ENCODE measurements at places on chromosomes 3 and 15. TPM values are rescaled to one million over a fixed set of nuclear protein-coding genes. Genes with fewer than 3 reads are reported as not detected.
A peak's percentile ranks its signal among the peaks of the same experiment; 100 is the strongest.

DNA sequence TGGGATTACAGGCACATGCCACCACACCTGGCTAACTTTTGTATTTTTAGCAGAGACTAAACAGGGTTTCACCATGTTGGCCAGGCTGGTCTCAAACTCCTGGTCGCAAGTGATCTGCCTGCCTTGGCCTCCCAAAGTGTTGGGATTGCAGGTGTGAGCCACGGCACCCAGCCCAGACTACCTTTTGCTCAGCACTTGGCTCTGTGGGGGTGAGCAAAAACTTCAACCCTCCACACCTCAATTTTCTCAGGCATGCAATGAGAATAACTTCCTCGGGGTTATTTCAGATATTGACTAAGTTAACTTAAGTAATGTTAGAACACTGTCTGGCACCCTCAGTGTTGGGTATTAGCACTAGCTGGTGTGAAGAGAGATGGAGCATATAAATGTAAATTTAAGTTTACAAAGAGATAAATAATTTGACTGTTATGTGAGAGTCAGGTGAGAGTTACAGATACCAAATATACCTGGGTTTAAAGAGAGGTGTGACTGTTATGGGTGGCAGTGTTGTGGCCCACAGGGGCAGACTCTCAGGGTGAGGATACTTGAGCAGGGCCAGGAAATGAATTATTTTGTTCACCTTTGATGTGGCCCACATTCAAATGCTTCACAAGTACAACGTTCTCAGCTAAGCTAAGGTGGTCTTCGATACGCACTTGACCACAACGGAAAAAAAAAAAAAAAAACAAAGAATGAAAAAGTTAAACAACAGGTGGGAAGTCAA lies 29.0 kb downstream of the CPOX start:
- H3K4me1 ChIP-seq: no peaks in the 10 kb centered on the region
- DNase-seq: no peak
- H3K4me3 ChIP-seq: no peak overlapping the region
- H3K36me3 ChIP-seq: no peaks in the 10 kb centered on the region
- peak overlapping the region; percentile 30 for H3K27ac ChIP-seq

The SCN11A gene
- total RNA-seq: 0.40 TPM

DNA sequence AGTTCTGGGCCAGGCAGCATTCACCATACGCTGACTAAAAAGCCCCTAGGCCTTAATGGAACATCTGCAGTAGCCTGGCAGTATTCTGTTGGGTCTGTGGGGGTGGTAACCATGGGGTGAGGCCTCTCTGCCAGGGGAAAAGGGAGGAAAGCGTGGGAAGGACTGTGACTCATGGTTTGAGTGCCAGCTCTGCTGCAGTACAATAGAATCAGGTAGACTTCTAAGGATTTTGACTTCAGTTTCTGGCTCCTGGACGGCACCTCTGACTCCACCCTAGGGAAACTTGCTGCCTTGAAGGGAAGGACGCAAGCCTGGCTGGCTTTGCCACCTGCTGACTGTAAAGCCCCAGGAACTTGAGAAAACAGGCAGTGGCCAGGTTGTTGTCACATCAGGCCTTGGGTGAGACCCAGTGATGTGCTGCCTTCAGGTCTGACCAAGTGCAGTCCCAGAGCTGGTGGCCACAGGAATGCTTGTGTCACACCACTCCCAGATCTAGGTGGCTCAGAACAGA lies 148.6 kb downstream of the SUCNR1 start:
- H3K4me1 ChIP-seq: peaks cover 8% of the 10 kb centered on the region
- DNase-seq: no peak
- H3K36me3 ChIP-seq: no peaks in the 10 kb centered on the region
- H3K4me3 ChIP-seq: no peak overlapping the region

The CAMKV gene
- total RNA-seq: not detected

DNA sequence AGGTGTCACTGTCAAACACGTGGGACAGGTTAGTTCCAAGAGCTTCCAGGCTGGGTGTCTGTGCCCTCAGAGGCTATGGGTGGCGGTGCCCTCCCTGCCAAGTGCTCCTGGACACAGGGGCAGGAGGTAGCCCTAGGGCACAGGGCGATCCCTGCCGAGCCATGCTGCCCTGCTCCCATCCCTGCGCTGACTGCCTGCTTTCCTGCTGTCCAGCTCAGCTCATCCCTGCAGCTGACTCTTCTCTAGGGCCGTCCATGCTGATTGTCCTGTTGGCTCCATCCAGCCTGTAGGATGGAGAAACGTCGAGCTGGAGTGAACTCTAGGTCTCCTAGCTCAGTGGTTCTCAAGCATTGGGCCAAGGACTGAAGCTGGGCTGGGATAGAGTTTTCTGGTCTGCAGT lies 3.7 kb downstream of the PDIA5 start:
- H3K27me3 ChIP-seq: no peaks in the 10 kb centered on the region
- H3K4me1 ChIP-seq: peaks cover 24% of the 10 kb centered on the region
- peak overlapping the region; percentile 36 for H3K27ac ChIP-seq
- no peaks in the 10 kb centered on the region for H3K36me3 ChIP-seq

The CPEB1 gene
- total RNA-seq: 3.7 TPM

The LYSMD4 gene
- 19.2 TPM for total RNA-seq

GRCh38 chr3:157133434-157134320 lies 26.3 kb downstream of the CCNL1 start:
- H3K4me1 ChIP-seq: peaks cover 57% of the 10 kb centered on the region
- no peaks in the 10 kb centered on the region for H3K27me3 ChIP-seq
- no peak for DNase-seq

The CFAP92 gene
- not detected for total RNA-seq

DNA sequence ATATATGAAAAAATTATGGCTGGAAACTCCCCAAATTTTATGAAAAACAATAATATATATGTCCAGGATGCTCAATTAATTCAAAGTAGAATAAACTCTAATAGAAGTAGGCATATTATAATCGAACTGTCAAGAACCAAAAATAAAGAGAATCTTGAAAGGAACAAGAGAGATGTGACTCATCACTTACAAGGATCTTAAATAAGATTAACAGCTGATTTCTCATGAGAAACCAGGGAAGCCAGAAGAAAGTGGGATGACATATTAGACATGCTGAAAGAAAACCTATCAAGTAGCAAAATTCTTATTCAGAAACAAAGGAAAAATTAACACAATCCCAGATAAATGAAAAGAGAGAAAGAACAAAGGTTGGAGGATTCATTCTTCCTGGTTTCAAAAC lies 66.8 kb downstream of the FAIM start:
- no peak overlapping the region for H3K4me3 ChIP-seq
- H3K27me3 ChIP-seq: no peaks in the 10 kb centered on the region
- DNase-seq: no peak
- H3K27ac ChIP-seq: no peak overlapping the region

The SERINC4 gene
- not detected for total RNA-seq

The TGM4 gene
- total RNA-seq: not detected

DNA sequence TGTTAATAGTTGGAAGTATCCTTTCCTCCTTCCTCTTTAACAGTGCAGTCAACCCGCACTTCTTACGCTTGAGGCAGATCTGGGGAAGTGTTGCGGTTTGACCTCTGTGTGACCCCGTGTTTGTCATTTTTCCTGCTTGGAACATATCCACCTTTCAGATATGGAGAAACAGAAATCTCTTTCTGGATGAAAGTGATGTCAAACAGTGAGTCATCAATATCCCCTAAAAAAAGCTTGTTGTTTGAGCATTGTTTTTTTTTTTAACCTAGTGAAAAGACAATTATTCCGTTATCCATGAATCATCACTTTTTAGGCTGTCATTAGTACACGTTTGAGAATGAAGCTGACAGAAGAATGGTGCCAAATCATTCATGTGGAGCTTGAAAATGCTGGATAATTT lies 293.7 kb downstream of the ARPP21 start:
- H3K4me3 ChIP-seq: no peak overlapping the region
- DNase-seq: no peak
- no peaks in the 10 kb centered on the region for H3K36me3 ChIP-seq
- H3K27ac ChIP-seq: no peak overlapping the region
- H3K27me3 ChIP-seq: no peaks in the 10 kb centered on the region

DNA sequence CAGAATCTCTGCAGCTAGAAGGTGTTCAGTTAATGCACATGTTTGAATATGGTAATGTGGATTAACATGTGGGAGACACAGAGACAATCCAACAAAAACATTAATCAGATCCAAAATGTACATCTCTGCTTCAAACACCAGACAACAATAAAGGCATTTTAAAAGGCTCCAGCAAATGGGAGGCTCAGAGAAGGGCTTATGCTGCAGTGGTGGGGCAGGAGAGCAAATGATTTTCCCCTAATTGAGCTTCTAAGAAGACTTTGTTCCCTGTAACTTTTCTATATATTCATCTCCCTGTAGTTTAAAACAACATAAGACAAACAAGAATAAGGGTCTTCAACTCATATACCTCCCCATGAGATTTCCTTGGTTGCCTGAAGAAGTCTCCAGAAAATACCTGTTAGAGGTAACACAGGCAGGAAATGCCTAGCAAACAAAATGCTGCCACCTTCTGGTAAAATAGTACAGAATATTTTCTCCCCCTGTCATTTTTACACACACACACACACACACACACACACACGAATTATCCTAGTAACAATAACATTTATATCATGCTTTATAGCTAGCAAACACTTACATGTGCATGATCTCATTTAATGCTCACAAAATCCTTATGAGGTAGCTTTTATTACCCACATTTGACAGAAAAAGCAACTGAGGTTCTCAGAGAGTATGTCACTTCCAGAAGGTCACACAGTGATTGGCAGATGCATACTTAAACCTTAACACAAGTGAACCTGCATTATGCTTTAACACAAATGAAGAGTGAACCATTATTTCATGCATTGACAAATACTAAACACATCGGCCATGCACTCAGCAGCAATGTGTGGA lies 123.4 kb upstream of the MB21D2 start:
- no peaks in the 10 kb centered on the region for H3K36me3 ChIP-seq
- DNase-seq: no peak
- H3K4me1 ChIP-seq: no peaks in the 10 kb centered on the region

GRCh38 chr3:64158334-64158733 lies 66.9 kb downstream of the PRICKLE2 start:
- peak; percentile 28 for DNase-seq
- H3K4me3 ChIP-seq: no peak overlapping the region
- no peaks in the 10 kb centered on the region for H3K36me3 ChIP-seq
- H3K27ac ChIP-seq: peak overlapping the region; percentile 55

DNA sequence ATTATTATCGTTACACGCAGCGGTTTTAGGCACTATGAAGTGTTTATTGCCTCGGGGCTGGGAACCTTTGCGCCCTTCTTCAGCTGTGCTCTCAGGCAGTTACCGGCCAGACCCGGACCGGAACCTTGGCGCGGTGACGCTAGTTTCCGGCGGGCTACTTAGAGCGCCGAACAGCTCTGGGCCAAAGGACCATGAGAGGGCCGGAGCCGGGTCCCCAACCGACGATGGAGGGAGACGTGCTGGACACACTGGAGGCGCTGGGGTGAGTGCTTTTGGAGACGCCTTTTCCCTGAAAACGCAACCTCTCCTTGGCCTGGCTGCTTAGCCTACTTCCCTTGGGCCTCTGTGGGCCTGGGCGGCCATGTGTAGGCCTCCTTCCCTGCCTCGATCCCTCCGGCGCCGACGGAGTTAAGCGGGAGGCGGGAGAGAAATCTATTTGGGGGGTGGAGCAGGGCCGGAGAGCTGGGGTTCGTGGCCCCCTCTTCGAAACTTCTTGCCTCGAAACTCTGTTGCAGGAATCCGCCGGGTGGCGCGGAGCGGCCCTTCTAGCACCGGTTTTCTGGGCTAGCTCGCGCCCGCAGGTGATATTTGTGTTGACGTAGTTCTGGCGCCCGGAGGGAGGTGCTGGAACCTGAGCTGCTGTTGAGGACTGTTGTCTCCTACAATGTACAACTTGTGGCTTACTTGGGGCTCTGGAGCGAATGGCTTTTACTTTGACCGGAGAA lies at the start of gene FAM98B:
FAM98B (plus strand) TSS at position 157 of the 725 bp plus-strand sequence; CDS start at position 192, 35 bp downstream.
- peaks cover 16% of the 10 kb centered on the region for H3K4me1 ChIP-seq
- peak within 1 kb of the TSS; percentile 74 for H3K4me3 ChIP-seq
- H3K27me3 ChIP-seq: no peaks in the 10 kb centered on the region
- no peaks in the 10 kb centered on the region for H3K36me3 ChIP-seq
- peak within 1 kb of the TSS; percentile 93 for H3K27ac ChIP-seq
- DNase-seq: peak; percentile 92

The CCDC54 gene
- not detected for total RNA-seq

GRCh38 chr3:64221571-64222257 lies 3.6 kb downstream of the PRICKLE2 start:
- H3K27ac ChIP-seq: peak overlapping the region; percentile 80
- no peaks in the 10 kb centered on the region for H3K36me3 ChIP-seq
- no peak for DNase-seq
- H3K4me3 ChIP-seq: no peak overlapping the region

The TMC3 gene
- total RNA-seq: not detected

DNA sequence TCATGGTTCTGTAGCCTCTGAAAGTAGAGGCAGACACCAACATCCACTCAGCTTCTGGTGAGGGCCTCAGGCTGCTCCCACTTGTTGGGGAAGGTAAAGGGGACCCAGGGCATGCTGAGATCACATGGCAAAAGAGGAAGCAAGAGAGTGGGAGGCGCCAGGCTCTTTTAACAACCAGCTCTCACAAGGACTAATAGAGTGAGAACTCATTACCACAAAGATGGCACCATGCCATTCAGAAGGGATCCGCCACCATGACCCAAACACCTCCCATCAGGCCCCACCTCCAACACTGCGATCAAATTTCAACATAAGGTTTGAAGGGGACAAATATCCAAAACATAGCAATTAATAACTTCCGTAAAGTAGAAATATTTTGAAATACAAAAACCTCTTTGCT lies 192.3 kb downstream of the OCA2 start:
- DNase-seq: no peak
- no peak overlapping the region for H3K4me3 ChIP-seq
- H3K4me1 ChIP-seq: no peaks in the 10 kb centered on the region
- no peak overlapping the region for H3K27ac ChIP-seq

GRCh38 chr15:81312790-81313543 lies 11.0 kb downstream of the STARD5 start:
- H3K27me3 ChIP-seq: no peaks in the 10 kb centered on the region
- DNase-seq: peak; percentile 57
- peak overlapping the region; percentile 65 for H3K27ac ChIP-seq
- H3K36me3 ChIP-seq: peaks cover 15% of the 10 kb centered on the region
- peaks cover 5% of the 10 kb centered on the region for H3K4me1 ChIP-seq

DNA sequence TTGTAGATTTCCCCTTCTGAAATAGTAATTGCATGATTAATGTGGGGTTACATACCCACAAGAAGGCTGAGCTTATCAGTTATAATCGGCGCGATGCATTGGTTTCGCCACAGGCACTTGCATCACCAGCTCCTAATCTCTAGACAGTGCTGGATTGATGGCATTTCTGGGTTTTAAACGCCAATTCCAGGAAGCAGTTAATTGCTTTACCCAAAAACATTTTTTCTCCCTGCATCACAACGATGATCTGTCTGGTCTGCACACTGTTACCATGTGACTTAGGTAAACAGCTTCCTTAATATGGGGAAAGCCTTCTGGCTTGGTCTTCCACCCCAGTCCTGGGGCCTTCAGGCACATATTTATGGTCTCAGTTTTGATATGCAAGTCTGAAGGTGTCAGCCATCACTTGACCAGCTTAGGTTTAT lies 70.0 kb upstream of the HEG1 start:
- no peaks in the 10 kb centered on the region for H3K4me1 ChIP-seq
- DNase-seq: no peak
- H3K27me3 ChIP-seq: no peaks in the 10 kb centered on the region
- H3K36me3 ChIP-seq: no peaks in the 10 kb centered on the region

- peaks cover 28% of the 10 kb centered on the region for H3K4me1 ChIP-seq
- H3K36me3 ChIP-seq: no peaks in the 10 kb centered on the region
- no peak overlapping the region for H3K27ac ChIP-seq
- DNase-seq: no peak
Measured at GRCh38 chr15:39177561-39177960, 403.3 kb upstream of the THBS1 start.

GRCh38 chr3:37450561-37450960 lies 276.2 kb upstream of the LRRFIP2 start:
- H3K27me3 ChIP-seq: peaks cover 60% of the 10 kb centered on the region
- no peak overlapping the region for H3K4me3 ChIP-seq
- DNase-seq: no peak
- H3K4me1 ChIP-seq: peaks cover 8% of the 10 kb centered on the region

All from transverse colon (tissue), 4 donors.